Cardiac septum (tissue), 1 donor: ENCODE measurements at places on chromosomes 3 and 15. TPM values are rescaled to one million over a fixed set of nuclear protein-coding genes. Genes with fewer than 3 reads are reported as not detected.

DNA sequence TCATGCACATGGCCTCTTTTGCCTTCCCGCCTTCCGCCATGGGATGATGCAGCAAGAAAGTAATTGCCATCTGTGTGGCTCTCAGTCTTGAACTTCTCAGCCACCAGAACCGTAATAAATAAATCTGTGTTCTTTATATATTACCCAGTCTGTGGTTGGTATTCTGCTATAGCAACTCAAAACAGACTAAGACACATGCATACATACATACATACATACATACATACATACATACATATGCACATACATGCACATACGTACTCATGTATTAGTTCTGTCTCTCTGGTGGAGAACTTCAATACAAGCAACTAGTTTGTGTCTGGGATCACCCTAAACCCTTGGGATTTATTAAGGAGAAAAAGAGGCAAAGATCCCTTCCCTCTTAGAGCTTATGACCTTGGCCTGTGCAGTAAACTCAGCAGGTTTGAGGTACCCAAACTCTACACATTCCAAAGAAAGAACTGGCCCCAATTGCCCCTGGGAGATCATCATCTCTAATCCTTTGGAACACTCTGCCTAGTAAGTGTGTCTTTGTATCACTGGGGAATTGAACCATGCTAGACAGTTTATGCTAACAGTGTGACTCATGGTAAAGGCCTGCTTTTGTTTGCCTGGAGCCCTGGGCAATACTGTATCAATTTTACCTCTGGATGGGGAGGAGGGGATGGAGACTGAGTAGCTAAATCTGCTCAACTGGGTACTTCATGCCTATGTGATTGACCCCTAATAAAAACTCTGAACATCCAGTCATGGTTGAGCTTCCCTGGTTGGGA is 115.6 kb upstream of the LMCD1 start:
- no peak for DNase-seq

GRCh38 chr3:183824761-183825455 is 469 bp downstream of the MAP6D1 start:
- DNase-seq, result peak; percentile 73

Gene FEZF2
- total RNA-seq, result not detected

Gene CHRD
- total RNA-seq, result 7.0 TPM
